ENCODE measurements at places on chromosomes 3 and 15.

- DNase-seq, result no peak
Measured at GRCh38 chr3:129503471-129504291, 24.8 kb upstream of the RHO start.

DNA sequence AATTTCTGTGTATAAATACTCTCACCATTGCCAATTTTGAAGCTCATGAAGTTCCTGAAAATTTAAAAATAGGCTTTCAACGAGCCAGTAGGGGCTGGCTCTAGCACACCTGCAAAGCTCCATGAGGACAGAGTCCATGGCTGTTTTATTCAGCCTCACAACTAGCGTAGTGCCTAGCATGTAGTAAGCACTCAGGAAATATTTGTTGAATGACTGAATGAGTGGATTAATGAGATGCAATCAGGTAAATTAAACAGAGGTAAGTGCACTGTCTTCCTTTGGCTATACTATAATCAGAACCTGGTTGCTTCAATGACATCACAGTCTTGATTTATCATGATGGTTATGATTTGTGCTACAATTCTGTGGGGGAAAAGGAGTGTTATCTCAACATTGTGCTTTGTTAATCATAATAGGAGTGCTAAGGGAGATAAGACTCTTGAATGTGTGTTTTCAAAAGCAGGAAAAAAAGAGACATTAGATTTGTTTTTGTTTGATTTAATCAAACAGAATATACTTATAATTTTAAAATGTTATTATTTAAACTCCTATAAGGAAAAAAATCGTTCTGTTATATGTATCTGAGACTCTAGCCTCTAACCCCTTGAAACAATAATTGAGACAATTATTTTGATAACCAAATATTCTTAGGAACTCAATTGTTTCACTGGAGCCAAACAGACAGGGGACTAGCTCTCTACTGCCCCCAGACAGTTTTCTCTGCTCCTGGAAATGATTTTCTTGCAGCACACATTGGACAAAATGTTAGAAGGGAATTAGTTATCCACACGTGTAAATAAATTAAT is 171.7 kb upstream of the ATP11B start:
- DNase-seq, result no peak

DNA sequence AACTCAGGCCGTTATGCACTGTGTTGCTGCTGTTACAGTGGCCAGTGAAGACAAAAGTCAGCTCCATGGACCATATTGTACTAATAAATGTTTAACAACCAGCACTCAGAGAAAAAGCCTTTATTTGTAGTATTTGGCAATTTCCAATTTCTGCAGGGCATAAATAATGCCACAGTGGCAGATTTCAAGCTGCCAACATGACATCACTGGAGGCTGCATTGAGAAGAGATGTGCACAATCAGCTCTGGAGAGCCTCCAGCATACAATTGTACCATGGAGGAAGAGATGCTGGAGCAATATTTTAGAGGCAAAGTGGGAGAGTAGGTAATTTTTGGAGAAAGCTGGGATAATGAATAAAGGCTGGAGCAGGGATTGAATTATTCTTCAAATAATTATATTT is 9.7 kb upstream of the ALCAM start:
- DNase-seq, result no peak

DNA sequence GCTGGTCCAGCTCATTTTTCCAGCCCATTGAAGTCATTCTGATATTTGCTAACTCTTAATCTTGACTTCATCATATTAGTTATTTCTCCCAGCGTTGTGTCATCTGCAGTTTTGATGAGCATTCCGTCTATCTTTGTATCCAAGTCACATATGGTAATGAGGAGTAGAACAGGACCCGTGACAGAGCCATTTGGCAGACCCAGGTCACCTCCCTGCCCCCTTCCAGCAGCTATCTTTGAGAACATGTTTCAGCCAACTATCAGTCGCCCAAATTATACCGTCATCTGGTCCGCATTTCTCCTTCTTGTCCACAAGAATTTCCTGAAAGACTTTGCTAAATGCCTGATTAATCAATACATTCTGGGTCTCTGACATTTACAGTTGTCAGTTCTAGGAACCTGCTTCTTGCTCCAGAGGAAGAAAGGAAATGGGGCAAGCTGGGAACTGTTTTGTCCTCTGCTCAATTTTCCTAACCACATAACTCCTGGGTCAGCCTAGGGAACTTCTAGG is 347.1 kb upstream of the NR2E3 start:
- no peak for DNase-seq

- DNase-seq, result no peak
Measured at GRCh38 chr3:142963234-142963515, 299 bp downstream of the PAQR9 start.

- no peak for DNase-seq
Measured at GRCh38 chr15:65095011-65095746, 18.6 kb downstream of the KBTBD13 start.

DNA sequence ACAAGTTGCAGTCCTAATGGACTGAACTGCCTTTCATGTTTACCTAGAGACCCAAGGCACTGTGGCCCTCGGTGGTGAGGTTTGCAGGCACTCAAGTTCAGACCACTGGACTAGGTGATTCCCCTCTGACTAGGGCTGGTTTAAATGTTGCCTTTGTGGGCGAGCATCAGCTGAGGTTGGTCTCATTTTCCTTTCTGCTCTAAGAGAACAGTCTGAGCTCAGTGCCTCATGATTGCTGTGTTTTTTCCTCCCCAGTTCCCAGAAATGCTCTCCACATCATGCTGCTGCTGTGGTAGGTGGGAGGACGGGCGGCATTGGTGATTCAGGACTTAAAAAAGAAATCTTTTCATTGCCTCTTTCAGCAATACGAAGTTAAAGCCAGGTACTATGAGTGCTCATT is 237.2 kb downstream of the MBNL1 start:
- DNase-seq, result no peak

- DNase-seq, result no peak
Measured at GRCh38 chr3:171000281-171000680, 26.2 kb downstream of the SLC2A2 start.

GRCh38 chr3:59107856-59108815 is 58.3 kb upstream of the CFAP20DC start:
- no peak for DNase-seq

GRCh38 chr15:69557020-69557706 is 104.5 kb downstream of the RPLP1 start:
- no peak for DNase-seq

- no peak for DNase-seq
Measured at GRCh38 chr15:43128980-43129335, 4.4 kb upstream of the TMEM62 start.

DNA sequence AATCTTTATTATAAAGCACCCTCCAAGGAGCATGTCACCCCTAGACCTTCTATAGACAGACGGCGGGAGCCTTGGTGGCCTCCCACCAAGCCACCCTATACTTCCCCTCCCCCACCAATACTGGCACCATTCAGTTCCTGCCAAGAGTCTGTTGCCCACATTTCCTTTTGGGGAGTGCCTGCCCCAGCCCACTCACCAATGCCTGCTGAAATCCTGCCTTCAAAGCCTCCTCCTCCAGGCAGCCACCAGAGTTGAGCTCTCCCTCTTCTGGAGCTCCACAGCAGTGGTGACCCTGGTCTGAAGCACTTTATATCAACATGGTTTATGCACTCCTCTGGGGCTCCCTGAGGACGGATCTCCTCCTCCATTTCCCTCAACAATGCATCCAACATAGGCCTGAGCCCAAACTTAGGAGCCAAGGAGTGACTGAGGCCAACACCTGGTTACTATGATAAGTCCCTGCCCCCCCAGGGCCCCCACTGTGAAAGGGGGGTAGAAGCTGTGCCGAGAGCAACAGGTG is 8.8 kb downstream of the CCDC33 start:
- DNase-seq, result no peak

- no peak for DNase-seq
Measured at GRCh38 chr3:100090669-100091005, 23.7 kb downstream of the FILIP1L start.

DNA sequence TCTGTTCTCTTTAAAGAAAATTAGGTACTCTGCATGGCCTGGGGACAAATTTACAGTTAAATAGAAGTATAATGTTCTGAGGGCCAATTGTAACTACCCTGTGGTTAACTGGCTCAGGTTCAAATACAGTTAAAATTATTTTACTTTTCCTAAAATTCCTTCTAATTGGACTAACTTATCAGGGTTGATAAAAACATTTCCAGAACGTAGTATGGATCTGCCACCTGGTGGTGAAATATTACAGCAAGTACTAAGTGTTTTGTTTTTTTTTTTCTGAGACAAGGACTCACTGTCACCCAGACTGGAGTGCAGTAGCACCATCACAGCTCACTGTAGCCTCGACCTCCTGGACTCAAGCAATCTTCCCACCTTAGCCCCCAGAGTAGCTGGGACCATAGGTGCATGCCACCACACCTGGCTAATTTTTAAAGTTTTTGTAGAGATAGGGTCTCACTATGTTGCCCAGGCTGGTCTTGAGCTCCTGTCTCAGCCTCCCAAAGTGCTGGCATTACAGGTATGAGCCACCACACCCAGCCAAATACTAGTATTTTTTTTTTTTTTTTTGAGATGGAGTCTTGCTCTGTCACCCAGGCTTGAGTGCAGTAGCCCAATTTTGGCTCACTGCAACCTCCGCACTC is 29.2 kb downstream of the NEO1 start:
- no peak for DNase-seq

GRCh38 chr3:77931255-77932009 is 891.5 kb downstream of the ROBO2 start:
- DNase-seq, result no peak

- no peak for DNase-seq
Measured at GRCh38 chr15:66929843-66930402, 135.5 kb upstream of the SMAD3 start.

- no peak for DNase-seq
Measured at GRCh38 chr3:57512166-57512565, 32.0 kb downstream of the DNAH12 start.

- DNase-seq, result no peak
Measured at GRCh38 chr15:67472957-67473356, 48.0 kb upstream of the C15orf61 start.

DNA sequence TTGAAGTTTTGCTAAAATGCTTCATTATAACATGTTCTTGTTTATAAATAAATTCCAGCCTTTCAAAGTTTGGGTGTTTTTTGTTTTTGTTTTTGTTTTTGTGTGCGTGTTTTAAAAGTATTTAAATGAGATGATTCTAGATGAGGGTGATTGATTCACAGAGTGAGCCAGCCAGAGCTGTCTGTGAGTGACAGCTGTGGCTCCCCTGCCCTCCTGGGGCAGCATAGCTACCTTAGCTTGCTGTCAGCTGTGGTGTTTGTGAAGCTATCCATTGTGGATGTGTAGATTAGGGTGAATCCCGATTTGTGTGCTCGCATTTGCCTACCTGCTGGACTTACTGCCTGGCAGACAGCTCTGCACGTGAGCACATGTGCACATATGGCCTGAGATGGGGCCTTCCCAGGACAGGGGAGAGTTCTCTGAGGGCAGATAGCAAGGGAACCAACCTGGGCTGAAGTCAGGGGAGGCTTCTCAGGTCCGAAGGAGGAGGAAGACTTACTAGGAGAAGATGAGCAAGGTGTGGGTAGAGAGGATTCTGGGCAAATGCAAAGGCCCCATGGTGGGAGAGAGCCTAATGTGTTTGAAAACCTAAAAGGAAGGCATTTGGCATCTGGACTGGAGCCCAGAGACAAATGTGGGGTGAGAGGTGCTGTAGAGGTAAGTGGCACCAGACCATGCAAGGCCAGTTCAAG is 124.2 kb downstream of the EEFSEC start:
- no peak for DNase-seq

DNA sequence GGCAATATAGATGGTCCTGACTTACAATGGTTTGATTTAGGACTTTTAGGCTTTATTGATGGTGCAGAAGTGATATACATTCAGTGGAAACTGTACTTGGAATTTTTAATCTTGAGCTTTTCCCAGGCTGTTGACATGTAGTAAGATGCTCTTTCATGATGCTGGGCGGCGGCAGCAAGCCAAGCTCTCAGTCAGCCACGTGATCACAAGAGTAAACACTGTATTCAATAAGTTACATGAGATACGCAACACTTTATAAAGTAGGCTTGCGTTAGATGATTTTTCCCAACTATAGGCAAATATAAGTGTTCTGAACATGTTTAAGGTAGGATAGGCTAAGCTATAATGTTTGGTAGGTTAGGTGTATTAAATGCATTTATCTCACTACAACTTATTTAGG is 17.9 kb downstream of the PARP9 start:
- DNase-seq, result no peak

DNA sequence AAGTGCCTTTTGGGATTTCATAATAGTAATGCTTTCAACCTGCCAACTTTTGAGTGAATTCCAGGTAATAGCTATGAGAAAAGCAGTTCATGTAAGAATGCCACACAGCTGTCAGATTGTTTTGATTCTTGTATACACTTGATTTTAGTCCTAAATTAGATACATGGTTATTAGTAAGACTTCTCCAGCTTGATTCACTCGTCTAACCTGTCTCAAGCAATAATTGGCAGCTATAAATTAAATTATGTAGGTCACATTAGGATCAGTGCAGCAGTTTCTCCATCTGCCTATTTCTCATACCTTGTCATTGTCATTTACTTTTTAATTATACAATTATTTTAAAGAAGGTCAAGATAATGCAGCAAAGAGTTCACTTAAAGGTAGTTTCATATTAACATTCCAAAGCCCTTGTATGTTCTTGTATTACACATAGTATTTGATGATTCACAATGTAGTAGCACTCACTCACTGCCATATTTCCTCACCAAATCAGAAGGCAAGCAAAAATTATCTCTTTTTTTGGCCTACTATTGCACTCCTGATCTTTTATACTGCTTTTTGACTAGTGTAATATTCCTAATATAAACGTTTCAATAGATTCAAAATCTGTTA is 10.9 kb upstream of the CRYBG3 start:
- DNase-seq, result no peak

DNA sequence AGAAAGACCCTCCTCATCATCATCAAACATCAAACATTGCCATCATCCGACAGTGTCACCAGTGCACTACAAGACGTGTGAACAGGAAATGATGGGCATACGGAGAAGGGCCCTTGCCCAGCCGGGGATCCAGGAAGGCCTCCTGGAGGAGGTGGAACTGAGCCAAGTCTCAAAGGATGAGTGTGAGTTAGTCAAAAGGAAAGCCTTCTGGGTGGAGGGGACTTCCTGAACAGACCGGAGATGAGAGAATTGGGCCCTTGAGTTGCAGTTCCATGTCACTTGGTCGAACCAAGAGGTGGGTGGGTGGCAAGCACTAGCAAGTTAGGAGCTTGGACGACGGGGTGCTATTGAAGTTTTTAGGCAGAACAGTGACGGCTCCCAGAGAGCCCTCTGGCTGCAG is 8.5 kb downstream of the SEMA4B start:
- DNase-seq, result no peak

DNA sequence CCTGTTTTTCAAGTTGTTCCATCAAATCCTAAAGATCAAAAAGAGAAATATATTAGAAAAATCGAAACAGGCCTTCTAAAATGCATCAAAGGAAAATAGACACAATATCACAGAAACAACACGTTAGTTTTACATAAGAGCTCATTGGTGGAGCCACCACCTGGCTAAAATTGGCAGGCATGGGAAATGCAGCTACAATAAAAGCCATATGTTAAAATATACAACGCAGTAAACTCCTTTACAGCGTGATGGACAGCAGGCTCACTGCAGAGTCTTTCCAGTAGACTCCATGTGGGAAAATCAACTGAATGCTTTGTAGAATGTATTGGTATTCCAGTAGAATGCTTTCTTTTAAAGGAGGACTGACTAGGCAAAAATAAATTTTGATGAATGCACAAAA is 40.9 kb upstream of the MYO5C start:
- DNase-seq, result no peak

- DNase-seq, result no peak
Measured at GRCh38 chr3:81838457-81838856, 77.0 kb upstream of the GBE1 start.

- no peak for DNase-seq
Measured at GRCh38 chr3:46463120-46463867, 1.4 kb downstream of the LTF start.

GRCh38 chr15:94086341-94086740 is 145.0 kb upstream of the MCTP2 start:
- DNase-seq, result no peak

All from amygdala (tissue), 56 donors.